ENCODE measurements at places on chromosomes 1 and 21.

DNA sequence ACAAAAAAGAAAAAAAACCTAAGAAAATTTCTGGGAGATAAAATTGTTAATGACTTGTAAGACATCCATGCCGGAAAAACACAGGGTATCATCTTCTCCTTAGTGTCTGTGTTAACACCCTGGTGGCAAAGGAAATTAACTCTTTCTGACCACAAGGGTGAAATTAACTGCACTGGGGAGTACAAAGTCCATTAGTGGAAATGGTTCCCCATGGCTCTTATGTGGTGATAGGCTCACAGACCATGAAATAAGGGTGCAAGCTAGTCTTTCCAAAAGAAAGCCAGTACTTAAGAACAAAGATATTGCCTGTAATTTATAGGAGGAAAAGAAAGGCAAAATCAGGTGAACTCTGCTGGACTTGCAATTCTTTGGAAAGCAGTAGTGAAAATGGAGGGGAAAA lies 185.4 kb downstream of the LRRIQ3 start:
- DNase-seq = no peak

- no peak for DNase-seq
Observed at GRCh38 chr1:45329445-45329844, 2.8 kb downstream of the HPDL start.

- peak; percentile 16 for DNase-seq
Observed at GRCh38 chr21:42590431-42591131, 62.8 kb upstream of the PDE9A start.

DNA sequence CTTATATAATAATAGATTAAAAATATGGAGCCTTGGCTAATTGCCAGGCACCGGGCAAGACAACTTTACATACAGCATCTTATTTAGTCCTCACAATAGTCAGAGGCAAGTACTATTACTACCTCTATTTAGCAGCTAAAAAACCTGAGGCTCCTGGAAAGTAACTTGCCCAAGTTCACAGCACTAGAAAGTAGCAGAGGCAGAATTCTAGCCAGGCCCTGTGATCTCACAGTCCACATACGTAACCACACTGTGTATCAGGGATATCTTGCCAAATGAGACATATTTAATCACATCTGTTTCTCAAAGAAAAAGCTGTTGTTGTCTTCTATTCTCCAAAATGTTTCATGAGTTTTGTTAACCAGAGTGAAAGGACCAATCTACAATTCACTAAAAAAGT lies 378.5 kb downstream of the PLPP3 start:
- DNase-seq = no peak

All from naive thymus-derived CD8-positive, alpha-beta T cell (primary cell).